ENCODE measurements at places on chromosomes 5 and 9. TPM values are rescaled to one million over a fixed set of nuclear protein-coding genes. Genes with fewer than 3 reads are reported as not detected.

The PCDHA10 gene
- total RNA-seq: not detected

DNA sequence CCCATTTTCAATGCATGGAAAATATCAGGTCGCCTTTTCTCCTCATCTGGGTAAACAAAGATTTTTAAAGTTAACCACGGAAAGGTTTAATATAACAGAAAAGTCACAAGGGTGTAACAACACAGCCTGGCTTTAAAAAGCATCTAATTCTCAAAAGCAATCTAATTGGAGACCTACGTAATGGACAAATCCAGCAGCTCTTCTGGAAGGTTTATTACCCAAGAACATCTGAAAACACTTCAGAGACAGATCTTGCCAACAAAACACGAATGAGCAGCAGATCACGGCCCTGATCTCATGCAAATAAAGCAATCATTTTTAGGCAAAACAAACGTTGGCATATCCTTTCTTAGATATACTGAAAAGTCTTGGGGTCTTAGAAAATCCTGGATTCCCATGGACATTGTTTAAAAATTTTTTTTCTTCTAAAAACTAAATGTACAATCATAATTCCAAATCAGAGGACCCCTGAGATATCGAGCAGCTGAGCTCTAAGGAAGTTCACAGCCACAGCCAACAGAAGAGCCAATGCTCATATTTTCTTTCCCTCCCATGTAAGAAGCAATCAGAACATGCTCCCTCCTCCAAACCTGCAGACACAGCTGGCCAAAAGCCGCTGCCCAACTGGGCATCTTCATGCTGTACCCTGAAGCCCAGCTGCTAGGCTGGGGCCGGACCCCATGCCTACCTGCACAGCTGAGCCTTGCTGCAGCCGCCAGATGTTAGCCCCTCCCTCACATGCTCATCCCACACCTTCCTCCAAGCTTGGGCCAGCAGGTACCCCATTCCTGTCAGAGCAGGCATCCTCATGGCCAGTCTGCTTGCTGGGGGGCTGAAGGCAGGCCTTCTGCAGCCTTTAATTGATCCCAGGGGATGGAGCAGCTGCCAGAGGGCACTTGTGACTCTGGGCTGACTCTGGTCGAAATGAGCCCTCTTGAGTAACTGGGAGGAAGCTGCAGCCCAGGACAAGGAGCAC is 11.2 kb downstream of the ANKS6 start:
- no peaks in the 10 kb centered on the region for H3K27me3 ChIP-seq
- H3K27ac ChIP-seq: no peak overlapping the region
- no peak for DNase-seq
- H3K4me3 ChIP-seq: no peak overlapping the region
- peaks cover 10% of the 10 kb centered on the region for H3K4me1 ChIP-seq
- peaks cover 7% of the 10 kb centered on the region for H3K36me3 ChIP-seq

DNA sequence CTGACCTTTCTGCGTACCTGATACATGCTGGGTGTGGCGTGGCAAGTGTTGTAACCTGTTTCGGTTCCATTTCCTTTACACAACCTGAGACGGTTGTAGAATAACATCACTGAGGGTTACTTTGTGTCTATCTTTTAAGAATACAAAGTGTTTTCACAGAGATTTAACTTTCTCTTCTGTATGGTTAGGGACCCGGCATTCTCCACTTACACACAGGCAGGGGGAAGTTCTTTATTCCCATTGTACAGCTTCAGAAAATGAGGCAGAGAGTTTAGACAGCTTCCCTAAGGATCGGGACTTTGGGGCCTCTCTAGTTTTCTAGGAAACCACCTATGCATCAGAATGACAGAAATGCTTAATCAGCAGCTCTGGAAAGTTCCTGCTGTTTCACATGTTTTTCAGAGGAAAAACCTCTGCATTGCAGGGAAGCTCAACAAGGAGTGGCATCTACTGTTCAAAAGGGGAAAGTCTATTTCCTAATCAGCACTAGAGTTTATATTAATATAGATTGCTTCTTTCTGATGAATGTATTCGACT is 41.3 kb downstream of the CAST start:
- peaks cover 54% of the 10 kb centered on the region for H3K4me1 ChIP-seq
- H3K36me3 ChIP-seq: no peaks in the 10 kb centered on the region
- no peak overlapping the region for H3K27ac ChIP-seq

DNA sequence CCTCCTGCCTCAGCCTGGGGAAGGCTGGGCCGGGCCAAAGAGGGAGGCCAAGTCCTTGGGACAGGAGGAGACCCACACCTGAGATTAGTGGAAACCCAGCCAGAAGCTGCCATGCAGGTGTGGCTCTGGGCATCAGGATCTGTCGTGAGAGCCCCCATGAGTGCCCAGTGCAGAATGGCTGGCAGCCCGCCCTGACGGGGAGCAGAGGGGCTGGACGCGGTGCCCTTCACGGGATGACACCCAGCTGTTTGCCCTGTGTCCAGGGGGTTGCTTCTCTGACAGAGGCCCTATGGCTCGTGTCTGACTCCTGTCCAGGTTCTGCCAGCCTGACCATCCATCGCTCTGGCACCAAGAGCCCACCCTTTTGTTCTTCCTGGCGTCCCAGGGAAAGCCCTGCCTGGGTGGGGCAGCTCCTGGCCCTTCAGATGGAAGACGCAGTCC is 8.5 kb downstream of the DIPK1B start:
- H3K4me1 ChIP-seq: peaks cover 3% of the 10 kb centered on the region
- H3K36me3 ChIP-seq: peaks cover 13% of the 10 kb centered on the region
- no peak overlapping the region for H3K4me3 ChIP-seq
- H3K27ac ChIP-seq: no peak overlapping the region

- DNase-seq: no peak
- no peak overlapping the region for H3K27ac ChIP-seq
Measured at GRCh38 chr9:24608599-24608998, 62.9 kb upstream of the IZUMO3 start.
